Caco-2 (cell line): ENCODE measurements at places on chromosomes 13 and 19.

DNA sequence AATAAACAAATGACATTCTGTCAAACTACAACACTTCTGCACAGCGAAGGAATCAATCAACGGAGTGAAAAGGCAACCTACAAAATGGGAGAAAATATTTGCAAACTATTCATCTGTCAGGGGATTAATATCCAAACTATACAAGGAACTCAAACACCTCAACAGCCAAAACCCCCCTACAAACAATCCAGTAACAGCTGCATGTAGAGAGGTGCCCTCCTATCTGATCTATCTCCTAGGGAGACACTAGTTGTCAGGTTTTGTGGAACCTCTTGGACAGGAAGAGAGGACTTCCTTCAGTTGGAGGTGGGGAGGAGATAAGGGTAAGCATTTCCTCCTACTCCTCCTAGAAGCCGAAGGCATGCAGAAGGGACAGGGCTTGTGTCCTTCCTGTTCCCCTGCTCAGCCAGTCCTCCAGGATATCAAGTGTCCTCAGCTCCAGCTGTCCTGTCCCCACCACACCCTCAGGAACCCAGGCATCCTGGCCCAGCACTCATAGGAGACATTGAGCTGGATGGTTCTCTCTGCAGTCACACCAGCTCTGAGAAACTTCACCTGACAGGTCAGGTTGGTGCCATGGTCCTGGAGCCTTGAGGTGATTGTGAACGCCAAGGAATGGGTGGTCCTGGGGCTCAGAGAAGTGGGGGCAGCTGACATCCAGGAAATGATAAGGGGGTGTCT, 9.8 kb upstream of the SIGLEC8 start:
- no peak for DNase-seq

DNA sequence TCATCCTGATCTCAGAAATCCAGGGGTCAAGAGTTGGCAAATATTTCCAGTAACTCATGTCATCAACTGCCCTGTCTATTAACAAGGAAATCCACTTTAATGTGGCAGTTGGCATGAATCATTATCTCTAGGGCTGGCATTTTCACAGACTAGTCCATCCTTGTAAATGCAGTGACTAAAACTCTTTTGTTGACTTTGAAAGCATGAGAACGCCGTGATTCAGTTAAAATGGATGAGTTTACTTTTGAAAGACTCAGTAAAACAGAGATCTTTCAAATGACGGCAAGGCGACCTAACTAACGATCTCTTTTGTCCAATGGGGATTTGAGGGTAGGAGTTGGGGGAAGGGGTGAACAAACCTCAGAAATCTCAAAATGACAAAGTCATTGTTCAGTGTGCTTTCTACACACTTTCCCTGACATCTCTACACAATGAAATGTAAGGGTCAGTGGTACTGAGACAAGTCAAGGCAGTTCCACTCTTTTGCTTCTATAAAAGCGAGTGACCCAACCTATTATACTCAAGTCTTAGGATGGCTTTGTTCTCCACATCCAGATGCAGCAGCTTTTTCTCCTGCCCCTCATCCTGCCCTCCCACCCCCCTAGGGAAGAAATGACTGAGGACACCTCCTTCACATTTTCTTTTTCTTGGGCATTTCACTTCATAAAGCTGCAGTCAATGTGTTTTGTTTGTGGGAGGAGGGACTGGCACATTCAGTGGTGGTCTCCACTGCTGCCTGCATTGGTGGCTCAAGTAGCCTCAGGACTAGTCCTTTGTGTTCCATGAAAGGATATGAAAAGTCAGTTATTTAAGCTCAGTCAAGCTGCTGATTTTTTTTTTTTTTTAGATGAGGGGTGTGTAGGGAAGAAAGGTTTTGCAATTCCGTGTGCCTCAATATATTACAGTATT, 200.5 kb downstream of the ABCC4 start:
- no peak for DNase-seq

- DNase-seq, result peak; percentile 51
Observed at GRCh38 chr19:55486971-55487923, 989 bp upstream of the SSC5D start.

DNA sequence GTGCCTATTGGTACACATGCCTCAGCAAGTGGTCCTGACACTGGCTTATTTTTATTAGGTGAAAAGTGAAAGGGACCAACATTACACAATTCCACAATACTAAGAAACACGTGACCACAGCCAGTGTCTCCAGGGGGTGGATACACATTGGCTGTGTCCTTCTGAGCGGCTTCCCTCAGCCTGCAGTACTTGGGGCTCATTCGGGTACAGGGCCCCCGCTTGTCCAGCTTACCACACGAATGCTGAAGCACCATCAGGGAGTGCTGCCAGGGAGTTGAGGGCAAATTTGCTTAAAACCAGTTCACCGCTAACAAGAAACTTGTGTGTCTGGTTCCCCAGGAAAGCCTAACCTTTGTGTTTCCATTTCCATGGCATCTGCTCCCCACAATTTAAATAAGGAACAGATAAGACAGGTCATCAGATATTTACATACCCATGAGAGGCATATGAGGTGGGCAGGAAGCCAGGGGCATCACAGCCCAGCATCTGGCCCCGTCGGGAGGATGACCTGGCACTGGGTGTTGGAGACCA, 23.3 kb downstream of the PBX4 start:
- DNase-seq, result no peak

DNA sequence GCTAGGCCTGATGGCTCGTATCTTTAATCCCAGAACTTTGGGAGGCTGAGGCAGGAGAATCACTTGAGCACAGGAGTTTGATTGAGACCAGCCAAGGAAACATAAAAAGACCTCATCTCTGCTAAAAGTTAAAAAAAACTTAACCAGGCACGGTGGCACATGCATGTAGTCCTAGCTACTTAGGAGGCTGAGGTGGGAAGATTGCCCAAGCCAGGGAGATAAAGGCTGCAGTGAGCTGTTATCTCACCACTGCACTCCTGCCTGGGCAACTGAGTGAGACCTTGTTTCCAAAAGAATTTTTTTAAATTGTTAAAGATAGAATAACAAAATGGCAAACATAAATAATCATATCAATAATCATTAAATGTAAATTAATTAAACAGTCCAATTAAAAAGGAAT, 365.8 kb downstream of the MTUS2 start:
- no peak for DNase-seq

- peak; percentile 95 for DNase-seq
Observed at GRCh38 chr19:55160128-55160985, 2.8 kb upstream of the TNNI3 start.

DNA sequence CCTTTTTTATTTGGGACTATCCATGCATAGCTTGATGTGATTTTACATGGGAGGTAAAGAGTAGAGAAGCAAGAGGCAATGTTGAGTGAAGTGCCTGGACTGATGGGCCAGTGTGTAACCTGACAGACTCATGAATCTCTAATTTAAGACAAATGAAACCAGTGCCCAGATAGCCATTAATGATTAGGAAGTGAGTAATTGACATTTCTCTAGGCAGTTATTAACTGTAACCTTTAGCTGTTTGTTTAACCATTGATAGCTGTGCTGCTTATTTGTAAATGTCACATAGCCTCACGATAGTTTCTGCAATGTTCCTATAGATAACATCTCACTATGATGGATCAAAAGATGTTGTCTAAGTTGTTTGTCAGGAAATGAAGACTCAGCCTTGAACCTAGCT, 1047.5 kb upstream of the SPRY2 start:
- DNase-seq, result no peak

GRCh38 chr13:26756961-26757360, 3.6 kb downstream of the GPR12 start:
- no peak for DNase-seq

GRCh38 chr19:1259206-1259875, 9.8 kb upstream of the CIRBP start:
- DNase-seq, result peak; percentile 97

DNA sequence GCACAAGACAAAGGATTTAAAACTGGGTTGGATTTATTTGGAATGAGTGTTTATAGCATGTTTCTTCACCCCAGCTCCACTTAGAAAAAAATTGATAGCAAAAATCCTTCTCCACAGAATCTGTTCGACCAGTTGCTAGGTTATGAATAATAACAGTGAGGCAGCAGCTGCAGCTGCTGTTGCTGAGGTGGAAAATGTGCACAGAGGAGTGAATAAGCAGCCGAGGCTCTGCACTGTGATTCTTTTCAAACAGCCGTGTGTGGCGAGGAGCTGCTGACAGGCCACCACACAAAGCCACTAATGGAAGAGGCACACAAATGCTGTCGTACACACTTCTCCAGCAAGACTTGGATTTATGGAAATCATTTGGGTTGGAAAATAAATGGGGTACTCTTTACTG, 6.4 kb upstream of the RASL11A start:
- DNase-seq, result no peak

DNA sequence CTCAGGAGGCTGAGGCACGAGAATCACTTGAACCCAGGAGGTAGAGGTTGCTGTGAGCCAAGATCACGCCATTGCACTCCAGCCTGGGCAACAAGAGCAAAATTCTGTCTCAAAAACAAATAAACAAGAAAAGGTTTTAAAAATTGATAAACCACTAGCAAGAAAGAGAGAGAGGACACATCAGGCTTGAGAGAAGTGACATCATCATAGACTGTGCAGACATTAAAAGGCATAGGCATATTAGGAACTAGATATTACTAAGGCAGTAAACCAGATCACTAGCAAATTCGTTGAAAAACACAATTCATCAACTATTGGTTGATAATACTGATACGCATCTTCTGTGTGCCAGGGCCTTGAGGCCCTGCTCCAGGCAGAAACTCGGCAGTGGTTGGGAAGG, 7.7 kb downstream of the A1BG start:
- no peak for DNase-seq

GRCh38 chr13:76745261-76746200, 140.7 kb downstream of the KCTD12 start:
- no peak for DNase-seq

GRCh38 chr13:26867451-26868091, 107.0 kb upstream of the GPR12 start:
- peak; percentile 66 for DNase-seq

- no peak for DNase-seq
Observed at GRCh38 chr19:30856786-30857185, 484.6 kb downstream of the ZNF536 start.
